ENCODE measurements at places on chromosomes 16 and 17.

DNA sequence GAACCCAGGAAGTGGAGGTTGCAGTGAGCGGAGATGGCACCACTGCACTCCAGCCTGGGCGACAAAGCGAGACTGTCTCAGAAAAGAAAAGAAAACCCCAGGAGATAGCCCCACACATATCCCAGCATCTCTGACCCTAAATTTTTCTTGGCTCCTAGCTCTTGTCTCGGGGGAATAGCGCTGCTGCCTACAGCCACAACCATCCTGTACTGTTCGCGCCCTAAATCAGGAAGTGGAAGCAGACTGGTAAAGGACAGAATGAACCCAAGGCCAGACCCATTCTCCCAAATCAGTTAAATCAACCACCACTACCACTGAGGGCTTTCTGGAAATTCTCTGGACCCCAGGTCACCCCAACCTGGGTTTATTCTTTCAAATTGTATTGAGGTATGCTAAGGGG, 1.7 kb downstream of the CTDNEP1 start:
- DNase-seq, result no peak

DNA sequence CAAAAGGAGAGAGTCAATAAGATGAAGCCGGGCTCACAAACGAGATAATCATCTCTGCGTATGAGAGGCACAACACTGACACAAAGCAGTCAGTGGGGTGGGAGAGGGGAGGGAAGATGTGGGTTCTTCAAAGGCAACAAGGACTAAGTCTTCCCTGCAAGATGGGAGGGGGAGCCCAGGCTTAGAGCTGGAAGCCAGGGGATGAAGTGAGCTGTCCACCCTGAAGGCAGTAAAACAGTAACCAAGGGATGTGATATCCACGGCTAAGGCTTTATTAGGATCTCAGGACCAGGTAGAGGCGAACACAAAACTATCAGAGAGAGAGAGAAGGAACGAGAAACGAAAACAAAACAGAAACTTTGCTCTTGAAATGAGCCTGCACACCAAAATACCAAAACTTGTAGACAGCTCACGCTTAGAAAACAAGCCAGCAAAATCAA, 115.9 kb downstream of the DYNLRB2 start:
- no peak for DNase-seq

DNA sequence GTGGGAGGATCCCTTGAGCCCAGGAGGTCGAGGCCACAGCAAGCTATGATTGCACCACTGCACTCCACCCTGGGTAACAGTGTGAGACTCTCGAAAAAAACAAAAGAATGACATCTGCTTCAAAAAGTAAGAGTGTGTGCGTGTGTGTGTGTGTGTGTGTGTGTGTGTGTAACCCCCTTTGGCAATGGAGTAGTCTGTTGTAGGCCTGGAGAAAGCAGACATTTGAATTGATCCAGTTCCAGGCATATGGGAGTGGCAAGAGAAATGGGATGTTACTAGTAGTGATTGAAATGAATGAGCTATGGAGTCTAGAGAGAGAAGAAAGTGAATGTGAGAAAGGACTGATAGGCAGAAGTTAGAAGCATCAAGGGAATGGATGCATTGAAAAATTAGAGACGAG, 9.9 kb downstream of the CASC3 start:
- no peak for DNase-seq

GRCh38 chr17:76612977-76613851, 27.6 kb upstream of the ST6GALNAC2 start:
- DNase-seq, result no peak

DNA sequence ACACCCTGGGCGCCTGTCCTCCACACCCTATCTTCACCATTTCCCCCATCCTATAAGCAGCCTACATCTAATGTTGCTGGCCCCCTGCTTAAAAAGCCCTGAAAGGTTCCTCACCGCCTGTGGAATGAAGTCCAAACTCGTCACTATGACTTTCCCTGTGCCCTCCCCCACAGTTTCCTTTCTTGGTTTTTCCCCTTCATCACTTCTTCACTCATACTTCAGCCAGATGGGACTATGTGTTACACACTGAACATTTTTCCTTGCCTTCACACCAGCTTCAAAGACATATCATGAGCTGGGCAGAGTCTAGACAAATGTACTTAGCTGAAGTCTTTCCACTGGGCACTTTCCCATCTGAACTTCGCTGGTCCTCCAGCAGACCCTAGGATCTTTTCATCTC, 1.5 kb upstream of the MARCHF10 start:
- no peak for DNase-seq

DNA sequence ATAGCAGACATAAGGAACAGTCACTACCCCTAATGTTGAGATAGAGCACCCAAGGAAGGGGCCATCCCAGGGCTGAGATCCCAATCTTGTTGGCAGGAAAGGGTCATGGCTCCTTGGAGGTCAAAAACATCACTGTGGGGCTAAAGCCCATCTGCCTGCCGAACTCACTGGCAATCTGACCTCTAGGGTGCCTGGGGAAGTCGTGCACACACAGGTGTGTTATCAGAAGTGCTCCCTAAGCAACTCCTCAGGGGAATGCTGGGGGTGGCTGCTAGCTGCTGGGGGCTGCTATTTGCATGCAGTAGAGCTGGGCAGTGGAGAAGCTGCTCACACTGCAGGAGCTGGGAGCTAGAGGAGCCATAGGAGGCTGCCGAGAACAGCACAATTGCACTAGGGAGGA, 47.5 kb upstream of the PHOSPHO1 start:
- DNase-seq, result no peak

DNA sequence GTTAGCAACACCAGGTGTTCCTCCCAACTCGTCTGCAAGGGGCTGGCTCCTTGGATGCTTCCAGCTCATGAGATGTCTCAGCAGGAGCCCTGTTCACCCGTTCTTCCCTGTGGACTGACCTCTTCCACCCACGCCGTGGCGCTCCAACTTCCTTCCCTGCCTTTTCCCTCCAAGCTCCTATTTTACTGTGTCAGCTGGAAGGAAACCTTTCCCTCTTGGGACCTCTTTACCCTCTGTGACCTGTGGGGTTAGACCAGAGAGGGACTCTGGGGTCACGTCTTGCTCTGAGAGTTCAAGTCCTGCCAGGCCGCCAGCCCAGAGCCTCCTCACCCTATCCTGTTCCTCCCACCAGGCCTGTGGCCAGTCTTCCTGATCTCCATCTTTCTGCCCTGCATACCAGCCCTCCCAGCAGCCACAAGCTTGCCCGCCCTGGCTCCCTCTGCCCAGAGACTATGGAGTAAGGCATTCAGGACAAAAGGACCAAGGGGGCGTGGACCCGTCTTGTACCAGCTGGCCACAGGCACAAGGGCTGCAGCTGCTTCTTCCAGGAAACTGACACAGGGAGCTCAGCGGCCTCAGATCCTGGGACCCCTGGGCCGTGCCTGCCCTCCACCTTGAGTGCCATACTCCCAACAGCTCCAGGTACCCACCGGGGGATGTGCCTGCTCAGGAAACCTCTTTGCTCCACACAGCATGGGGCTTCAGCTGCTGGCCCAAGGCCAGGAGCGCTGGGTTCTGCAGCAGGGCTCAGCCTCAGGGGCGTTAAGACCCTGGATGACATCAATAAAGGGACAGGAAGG, 3.0 kb downstream of the PAQR4 start:
- no peak for DNase-seq

- DNase-seq, result no peak
Measured at GRCh38 chr16:84308120-84308519, 13.4 kb downstream of the WFDC1 start.

- DNase-seq, result no peak
Measured at GRCh38 chr16:85860413-85861094, 38.4 kb upstream of the IRF8 start.

GRCh38 chr17:69447726-69448125, 33.2 kb downstream of the MAP2K6 start:
- no peak for DNase-seq

- DNase-seq, result no peak
Measured at GRCh38 chr16:27994686-27995085, 68.8 kb downstream of the GSG1L start.

DNA sequence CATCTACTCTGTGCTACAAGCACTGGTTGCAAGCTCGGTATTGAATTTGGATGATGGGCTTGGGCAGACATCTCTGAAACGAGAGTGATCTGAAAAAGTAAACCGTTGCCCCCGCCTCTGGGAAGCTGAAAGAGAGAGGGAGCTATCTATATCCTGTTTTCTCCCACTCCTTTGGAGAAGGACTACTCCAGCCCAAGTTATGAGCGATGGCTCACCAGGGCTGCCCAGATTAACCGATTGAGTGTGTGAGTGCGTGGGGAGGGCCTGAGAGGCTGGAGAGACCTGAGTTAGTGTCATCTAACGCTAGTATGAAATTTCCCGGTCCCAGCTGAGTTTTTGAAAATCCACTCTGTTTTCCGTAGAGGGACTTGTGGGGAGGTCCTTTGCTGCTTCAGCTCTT, 11.5 kb downstream of the MGAT5B start:
- no peak for DNase-seq

- no peak for DNase-seq
Measured at GRCh38 chr17:8436844-8437171, 1.1 kb downstream of the NDEL1 start.

GRCh38 chr16:74922150-74923138, 62.5 kb downstream of the WDR59 start:
- DNase-seq, result no peak

DNA sequence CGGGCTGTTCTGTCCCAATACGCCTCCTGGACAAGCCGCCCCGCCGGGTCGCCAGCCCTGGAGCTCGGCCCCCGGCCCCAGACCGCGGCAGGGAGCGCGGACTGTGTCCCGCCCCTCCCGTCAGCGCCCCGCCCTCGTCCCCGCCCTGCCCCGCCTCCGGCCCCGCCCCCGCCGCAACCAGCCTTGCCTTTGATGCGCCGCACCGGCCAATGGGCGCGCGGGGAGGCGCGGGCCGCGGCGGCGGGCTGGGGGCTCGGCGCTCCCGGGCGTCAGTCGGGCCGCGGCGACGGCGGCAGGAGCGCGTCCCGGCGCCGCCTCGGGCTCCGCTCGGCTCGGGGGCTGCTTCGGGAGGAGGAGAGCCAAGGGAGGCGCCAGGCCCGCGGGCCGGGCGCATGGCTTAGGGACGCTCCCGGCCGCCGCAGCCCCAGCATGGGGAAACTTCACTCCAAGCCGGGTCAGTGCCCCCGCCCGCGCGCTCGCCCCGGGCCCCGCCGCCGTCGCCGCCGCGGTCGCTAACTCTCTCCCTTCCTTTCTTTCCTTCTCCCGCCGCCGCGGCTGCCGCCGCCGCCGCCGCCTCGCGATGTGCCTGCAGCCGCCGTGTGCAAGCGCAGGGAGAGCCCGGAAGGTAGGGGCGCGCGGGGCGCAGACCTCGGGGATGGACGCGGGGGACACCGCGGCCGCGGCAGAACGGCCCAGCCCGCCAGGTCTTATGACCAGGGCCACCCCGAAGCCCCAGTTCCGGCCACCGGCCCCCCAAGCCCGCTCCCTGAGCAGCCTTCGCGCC, at the start of gene NKD1:
TSS of gene NKD1 (plus strand) at position 272 of the 784 bp plus-strand sequence. CDS start at position 430, 158 bp downstream.
- DNase-seq, result peak; percentile 50

Measured in activated gamma-delta T cell treated with anti-CD3 and anti-CD28 coated beads, Interleukin-2, amount 50 U/mL, for 16 hours (primary cell).